Pericardium fibroblast (primary cell): ENCODE measurements at places on chromosomes 11 and 22. TPM values are rescaled to one million over a fixed set of nuclear protein-coding genes. Genes with fewer than 3 reads are reported as not detected.

FAT3 gene
- 0.23 and 0.68 TPM in 2 replicates for total RNA-seq

HOATZ gene
- total RNA-seq: not detected in 2 replicates

FADS3 gene
- total RNA-seq: 127 and 137 TPM in 2 replicates

CYTH4 gene
- total RNA-seq: not detected in 2 replicates

KRTAP5-1 gene
- total RNA-seq: not detected in 2 replicates

YPEL1 gene
- 0.68 and 1.9 TPM in 2 replicates for total RNA-seq

SOX10 gene
- not detected in 2 replicates for total RNA-seq

E2F8 gene
- under 0.01 TPM in 1 of 2 replicates, not detected in the other for total RNA-seq

PAX6 gene
- not detected in 2 replicates for total RNA-seq

ZDHHC13 gene
- 9.6 and 17.8 TPM in 2 replicates for total RNA-seq

MPEG1 gene
- total RNA-seq: not detected in 2 replicates

FAM181B gene
- total RNA-seq: not detected in 2 replicates
